Activated naive CD4-positive, alpha-beta T cell treated with anti-CD3 and anti-CD28 coated beads, Interleukin-2, amount 50 U/mL, for 72 hours (primary cell): ENCODE measurements at places on chromosomes 7 and 10.

GRCh38 chr7:42611961-42612360 is 299.9 kb downstream of the C7orf25 start:
- no peak for DNase-seq

DNA sequence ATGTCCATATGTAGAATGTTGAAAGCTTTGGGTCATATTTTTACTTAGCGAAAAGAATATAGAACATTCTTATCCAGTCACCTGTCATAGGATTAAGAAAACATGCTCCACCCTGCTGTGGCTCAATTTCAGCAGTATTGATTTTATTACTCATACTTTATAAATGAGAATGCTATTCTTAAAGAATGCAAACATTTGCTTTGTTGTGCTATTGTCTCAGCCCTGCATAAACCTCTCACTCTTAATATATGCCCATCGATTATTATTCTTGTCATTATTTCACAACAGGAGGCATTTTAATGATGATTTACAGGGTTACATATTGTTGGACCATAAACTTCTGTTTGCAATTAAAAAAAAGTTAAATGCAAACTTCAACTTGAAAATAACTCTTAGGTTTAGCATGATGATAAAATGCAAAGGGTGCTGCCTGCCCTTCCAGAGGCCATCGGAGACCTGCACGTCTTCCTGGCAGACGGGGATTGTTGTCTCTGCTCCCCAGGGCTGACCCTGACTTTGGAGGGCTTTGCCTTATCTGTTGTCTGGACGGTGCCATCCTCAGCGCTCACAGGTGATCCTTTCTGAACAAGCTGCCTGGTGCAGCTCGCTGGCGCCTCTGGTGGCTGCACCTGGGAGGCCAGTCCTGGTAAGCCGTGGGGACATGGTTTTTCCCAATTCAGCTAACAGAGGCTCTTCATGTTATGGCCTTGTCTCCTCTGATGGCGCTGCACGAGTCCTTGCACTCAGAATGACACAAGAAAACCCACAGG is 50.0 kb upstream of the SHH start:
- no peak for DNase-seq

- no peak for DNase-seq
These were observed 34.9 kb downstream of the CHST15 start for GRCh38 chr10:124058346-124059003.

DNA sequence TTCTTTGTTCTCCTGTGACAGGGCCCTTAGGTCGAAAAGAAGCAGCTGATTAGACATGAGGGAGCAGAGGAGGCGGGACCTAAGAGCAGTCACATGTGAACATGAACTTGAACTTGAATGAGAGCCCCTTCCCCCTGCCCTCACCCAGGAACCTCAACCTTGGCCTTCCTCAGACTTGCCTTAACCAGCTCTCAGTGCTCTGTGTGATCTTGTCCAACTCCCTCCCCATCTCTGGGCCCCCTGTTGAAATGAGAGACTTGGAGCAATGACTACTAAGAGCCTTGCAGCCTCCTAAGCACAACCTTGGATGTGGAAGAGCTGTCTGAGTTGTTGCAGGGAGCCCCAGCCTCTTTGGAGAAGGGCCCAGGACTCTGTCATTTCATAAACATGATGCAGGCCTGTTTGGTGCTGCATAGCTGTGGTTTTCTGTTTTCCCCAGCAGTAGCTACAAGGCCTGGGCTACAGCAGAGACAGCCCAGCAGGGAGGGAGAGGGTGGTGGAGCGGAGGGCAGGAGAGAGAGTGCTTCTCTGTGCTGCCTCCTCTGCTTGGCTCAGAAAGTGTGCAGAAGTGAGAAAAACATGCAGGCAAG is 123.9 kb upstream of the ZMIZ1 start:
- no peak for DNase-seq

DNA sequence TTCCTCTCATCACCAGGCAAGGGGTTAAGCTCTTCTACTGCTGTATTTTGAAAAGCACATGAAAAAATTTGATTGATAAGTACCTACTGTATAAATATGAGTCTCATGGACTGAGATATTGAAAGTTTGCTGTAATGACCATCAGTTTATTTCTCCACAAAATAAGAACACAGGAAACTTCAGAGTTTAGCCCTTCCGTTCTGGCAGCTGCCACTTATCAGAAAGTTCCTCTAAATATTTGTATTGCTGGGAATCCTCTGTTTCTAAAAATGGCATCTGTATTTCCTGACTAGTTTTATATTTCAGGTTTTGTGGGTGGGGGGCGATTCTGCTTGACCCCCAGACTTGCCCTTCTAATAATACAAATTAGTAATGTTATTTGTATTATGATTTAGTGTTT is 92.0 kb downstream of the LYZL2 start:
- no peak for DNase-seq

- no peak for DNase-seq
These were observed 276.7 kb upstream of the MEOX2 start for GRCh38 chr7:15963206-15963605.

DNA sequence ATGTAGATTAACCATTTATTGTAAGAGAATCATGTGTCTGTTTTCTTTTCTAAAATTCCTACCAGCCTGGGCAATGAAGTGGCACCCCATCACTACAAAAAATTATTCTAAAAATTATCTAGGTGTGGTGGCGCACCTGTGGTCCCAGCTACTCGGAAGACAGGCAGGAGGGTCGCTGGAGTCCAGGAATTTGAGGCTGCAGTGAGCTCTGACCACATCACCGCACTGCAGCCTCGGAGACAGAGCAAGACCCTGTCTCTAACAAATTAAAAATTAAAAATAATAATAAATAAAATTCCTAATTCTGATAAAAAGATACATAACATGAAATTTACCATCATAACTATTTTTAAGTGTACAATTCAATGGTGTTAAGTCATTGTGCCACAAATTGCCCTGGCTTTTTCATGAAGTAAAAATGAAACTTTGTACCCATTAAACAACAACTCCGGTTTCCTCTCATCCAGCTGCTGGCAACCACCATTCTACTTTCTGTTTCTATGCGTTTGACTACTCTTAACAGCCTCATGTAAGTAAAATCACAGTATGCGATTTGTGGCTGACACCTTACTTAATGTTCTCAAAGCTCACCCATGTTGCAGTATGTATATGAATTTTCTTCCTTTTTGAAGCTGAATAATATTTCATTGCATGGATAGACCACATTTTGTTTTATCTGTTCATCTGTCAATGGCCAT is 20.6 kb upstream of the USP6NL start:
- no peak for DNase-seq

DNA sequence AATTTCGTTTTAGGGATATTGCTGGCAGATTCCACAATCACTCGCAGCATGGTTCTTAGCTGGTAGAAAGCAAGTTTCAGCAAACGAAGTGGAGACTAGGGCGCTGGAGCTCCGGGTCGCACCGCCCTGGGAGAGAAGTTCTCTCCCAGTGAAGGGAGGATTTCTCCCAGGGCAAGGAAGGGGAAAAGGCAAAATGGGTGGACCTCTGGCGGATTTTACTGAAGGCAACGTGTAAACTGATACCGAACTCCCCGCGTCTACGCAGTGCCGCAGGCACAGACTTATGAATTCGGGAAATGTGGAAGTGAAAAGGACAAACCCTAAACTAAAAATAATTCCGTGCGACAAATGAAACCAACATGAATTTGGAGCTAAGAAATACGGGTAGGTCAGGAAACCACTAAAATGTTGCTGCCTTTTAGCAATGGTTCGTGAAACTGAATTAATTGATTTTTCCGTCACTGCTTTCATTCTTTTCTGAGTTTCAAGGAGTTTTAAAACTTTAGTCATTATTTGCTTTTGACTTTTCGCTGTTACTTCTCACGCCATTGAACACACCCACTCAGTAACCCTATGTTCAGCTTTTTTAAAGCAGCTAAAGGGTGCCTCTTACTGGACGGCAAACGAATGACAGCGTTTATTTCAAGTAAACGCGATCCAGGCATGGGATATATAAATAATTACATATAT is at the start of gene MYOF:
Gene MYOF (minus strand): TSS at position 190 of the 690 bp plus-strand sequence. CDS start 140 bp downstream, at position 50.
- peak; percentile 60 for DNase-seq

GRCh38 chr7:134886353-134887057 is 99.8 kb upstream of the AGBL3 start:
- DNase-seq, result no peak

GRCh38 chr7:98250789-98251188 is 1.2 kb downstream of the TECPR1 start:
- no peak for DNase-seq

- DNase-seq, result no peak
These were observed 33.9 kb upstream of the EEPD1 start for GRCh38 chr7:36119005-36119706.
